ENCODE measurements at places on chromosomes 5 and 9. TPM values are rescaled to one million over a fixed set of nuclear protein-coding genes. Genes with fewer than 3 reads are reported as not detected.
A peak's percentile ranks its signal among the peaks of the same experiment; 100 is the strongest.

DNA sequence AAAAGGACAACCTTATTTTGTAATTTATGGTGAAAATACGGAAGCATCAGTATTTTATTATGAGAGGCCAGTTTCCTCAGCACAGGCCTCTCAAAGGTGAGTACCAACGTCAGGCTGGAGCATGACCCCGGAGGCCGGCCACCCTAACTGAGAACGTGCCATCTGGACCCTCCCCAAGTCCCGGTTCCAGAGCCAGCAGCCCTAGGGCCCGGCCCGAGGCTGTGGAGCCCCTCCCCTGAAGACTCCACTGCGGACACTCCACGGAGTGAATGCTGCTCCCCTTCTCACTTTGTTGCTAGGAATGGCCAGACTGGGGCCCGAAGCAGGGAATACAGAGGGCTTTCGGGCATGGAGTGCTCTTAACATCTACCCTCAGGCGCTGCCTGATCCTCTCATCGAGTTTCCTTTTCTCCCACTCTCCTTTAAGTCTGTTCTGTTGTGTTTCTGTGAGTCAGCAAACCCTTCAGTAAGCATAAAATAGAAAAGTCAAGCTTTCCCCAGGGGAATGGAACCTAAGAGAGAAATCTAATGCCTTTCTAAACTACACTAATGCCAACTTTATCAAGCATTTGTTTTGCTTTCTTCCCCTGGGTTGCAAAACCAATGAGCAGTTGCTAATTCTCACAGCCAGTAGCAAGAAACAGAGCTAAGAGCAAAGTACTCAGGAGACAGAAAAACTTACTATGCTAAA is 4.5 kb downstream of the BRD9 start:
- no peaks in the 10 kb centered on the region for H3K27me3 ChIP-seq
- H3K4me1 ChIP-seq: peaks cover 10% of the 10 kb centered on the region
- peaks cover 58% of the 10 kb centered on the region for H3K36me3 ChIP-seq
- no peak overlapping the region for H3K4me3 ChIP-seq

The PCDHGA2 gene
- 0.17 TPM for polyA plus RNA-seq

DNA sequence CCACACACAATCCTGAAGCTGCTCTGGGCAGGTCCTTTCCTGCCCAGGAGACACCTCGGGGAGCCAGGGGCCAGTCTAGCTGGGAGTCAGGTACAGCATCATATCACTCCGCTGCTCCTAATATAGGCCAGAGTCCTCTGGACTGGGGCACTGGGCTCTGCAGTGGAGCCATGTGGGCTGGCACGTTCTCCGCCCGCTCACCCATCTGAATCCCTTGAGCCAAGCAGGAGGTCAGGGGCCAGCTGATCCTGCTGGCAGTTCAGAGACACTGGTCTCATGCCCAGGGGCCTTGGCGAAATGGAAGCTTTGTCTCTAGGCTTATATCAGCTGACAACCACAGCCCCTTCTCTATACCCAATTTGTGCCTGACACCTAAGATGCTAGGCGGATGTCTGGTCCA is 9.3 kb upstream of the CORO2A start:
- peaks cover 24% of the 10 kb centered on the region for H3K4me1 ChIP-seq
- H3K4me3 ChIP-seq: no peak overlapping the region
- no peak for DNase-seq
- no peak overlapping the region for H3K27ac ChIP-seq

The RASGEF1C gene
- 0.40 TPM for polyA plus RNA-seq

- H3K36me3 ChIP-seq: no peaks in the 10 kb centered on the region
- no peak overlapping the region for H3K27ac ChIP-seq
- DNase-seq: peak; percentile 75
- no peak overlapping the region for H3K4me3 ChIP-seq
- H3K27me3 ChIP-seq: no peaks in the 10 kb centered on the region
These were observed 136.9 kb upstream of the FBN2 start for GRCh38 chr5:128674837-128675446.

DNA sequence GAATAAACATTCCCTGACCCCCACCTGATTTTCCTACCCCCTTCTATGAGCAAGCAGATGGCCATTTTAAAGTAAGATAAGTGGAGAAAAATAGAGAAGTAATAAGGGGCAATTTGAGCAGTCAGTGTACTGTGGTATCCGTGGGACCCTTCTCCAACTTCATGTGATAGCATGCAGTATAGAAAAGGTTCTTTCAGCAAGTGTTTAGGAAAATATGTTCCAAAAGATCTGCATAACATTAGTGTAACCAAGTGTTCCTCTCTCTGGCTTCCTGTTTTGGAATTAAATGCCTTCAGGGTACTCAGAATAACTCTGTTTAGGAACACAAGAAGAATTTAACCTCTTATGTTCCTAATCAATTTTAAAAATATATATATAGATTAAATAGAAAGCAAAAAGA is 134.9 kb downstream of the ATG10 start:
- H3K4me3 ChIP-seq: no peak overlapping the region
- peaks cover 21% of the 10 kb centered on the region for H3K4me1 ChIP-seq
- H3K27ac ChIP-seq: peak overlapping the region; percentile 17

DNA sequence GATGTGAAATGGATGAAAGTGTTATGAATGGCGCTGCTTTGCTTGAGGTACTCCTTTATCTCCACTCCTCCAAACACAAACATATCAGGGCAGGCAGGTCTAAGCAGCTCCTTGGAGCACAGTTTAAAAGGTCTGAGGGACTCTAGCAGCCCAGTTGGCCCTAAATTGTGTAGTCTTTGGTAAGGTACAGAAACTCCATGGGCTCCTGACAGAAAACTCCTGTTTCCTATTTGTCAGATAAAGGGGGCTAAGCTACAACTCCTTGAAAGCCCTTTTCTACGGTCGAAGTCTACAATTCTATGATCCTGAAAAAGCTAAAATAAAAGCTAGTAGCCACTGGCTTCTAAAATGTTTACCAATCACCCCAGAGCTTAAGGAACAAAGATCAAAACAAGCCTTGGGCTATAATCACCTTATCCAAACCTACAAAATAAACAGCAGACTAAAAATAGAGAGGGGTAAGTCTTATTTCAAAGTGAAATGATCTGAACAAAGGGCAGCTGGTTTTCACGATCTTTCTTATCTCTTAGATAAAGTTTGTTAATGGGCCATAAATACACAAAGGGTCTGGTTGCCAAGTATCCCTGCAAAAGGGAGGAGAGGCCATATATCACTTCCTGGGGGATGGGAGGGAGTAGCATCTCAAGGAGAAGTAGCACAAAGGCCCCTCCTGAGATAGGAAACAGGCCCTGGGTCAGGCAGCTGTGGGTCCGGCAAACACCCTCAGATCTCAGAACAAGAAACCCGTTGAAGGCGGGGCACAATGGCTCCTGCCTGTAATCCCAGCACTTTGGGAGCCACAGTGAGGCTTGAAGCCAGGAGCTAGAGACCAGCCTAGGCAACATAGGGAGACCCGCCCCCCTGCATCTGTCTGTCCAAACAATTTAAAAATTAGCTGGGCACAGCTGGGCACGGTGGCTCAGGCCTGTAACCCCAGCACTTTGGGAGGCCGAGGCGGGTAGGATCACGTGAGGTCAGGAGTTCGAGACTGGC is 28.3 kb upstream of the DENND4C start:
- peaks cover 9% of the 10 kb centered on the region for H3K4me1 ChIP-seq
- H3K27me3 ChIP-seq: no peaks in the 10 kb centered on the region

The PCDHA4 gene
- polyA plus RNA-seq: 1.8 TPM

The IL5 gene
- polyA plus RNA-seq: not detected

DNA sequence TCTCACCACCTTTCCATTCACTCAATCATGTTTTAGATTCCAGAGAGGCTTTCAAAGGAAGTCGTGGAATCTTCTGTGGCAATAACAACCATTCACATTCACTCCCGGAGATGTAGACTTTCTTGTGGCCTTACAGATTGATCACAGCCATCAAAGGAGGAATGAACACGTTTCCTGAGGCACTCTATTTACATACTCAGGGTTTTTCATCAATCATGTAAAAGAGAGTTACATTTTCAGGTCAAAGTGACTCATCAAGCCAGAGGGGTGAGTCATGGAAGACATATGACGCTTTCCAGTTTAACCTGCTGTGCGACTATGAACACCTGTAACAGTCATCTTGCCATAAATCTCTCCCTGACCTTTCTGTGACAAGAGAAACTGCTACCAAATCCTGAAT is 39.3 kb upstream of the RAD23B start:
- DNase-seq: no peak
- no peak overlapping the region for H3K4me3 ChIP-seq
- H3K27me3 ChIP-seq: no peaks in the 10 kb centered on the region
- H3K27ac ChIP-seq: no peak overlapping the region
- H3K4me1 ChIP-seq: peaks cover 31% of the 10 kb centered on the region
